Panc1 (cell line): ENCODE measurements at places on chromosomes 5 and 9.
A peak's percentile ranks its signal among the peaks of the same experiment; 100 is the strongest.

DNA sequence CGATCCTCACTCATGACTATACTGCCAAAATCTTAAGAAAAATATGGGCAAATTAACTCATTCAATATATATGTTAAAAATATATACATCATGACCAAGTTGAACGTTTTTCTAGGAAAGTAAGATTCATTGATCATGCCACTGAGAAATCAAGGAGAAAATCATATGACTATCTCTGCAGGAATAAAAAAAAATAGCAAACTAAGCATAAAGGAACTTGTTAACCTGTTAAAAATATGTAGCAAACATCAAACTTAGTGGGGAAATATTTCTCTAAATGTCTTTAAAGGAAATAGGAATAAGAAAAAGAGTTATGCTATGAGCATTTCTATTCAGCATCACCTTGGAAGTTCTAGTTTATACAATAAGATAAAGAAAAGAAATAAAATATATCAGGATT, 302.4 kb downstream of the GLIS3 start:
- no peak for DNase-seq

- no peak for DNase-seq
Observed at GRCh38 chr9:121559183-121559582, 59.5 kb upstream of the GGTA1 start.

DNA sequence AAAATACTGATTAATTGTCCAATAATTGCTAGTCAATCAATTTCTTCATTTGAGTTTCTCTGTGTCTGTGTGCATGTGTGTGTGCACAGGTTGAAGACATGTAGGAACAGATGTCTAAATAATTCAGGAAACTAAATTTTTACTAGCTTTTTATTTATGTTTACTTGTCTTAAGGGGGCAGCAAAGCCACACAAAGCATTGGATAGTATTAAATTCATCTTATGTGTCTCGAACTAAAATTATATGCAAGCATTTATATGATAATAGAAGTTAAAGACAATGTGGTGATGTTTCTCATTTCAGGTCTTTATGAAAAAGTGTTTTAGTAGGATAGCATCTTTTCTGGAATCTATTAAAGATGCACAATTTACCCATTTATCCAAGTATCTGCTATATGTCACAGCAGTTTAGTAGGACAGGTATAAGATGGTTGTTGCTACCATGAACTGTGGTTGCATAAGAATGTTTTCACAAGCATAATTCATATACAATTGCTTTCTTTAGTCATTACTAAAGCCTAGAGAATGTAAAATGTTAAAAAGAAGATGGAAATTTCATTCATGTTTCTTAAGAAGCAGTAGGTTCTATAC, 784.6 kb upstream of the NUDT12 start:
- no peak for DNase-seq

DNA sequence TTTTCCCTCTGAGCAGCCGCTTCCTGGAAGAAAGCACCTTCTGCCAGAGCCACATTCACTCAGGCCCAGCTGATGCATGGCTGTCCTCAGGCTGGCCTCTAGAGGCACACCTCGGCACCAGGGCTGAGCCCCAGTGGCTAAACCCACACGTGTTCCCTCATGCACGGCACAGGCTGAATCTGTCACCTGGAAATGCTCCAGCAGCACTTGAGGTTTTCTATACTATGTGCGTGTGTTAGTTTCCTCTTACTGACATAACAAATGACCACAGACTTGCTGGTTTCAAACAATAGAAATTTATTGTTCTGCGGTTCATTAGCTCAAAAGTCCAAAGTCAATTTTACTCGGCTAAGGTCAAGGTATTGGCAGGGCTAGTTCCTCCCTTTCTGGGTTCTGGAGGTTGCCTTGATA, 141.4 kb downstream of the LRRC70 start:
- no peak for DNase-seq

DNA sequence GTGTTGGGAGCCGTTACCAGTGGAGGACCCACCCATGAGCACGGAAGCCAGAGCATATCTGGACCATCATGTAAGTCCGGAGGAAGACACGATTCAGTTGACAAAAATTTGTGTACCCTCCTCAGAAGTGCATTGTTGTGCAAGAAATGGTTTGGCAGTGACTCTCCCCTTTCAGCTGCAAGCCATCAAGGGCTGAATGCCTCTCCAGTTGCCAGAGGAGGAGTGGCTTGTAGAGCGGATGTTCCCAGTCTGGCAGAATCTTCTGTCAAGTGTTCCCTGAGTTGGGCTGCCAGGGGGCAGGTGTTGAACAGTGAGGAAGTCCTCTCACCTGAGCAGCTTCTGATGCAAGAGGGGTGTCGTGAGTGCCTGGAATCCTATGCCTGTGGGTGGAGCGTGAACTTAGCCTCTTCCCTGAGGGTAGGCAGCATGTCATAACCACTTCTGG, 27.6 kb upstream of the CDKN2AIPNL start:
- no peak for DNase-seq

DNA sequence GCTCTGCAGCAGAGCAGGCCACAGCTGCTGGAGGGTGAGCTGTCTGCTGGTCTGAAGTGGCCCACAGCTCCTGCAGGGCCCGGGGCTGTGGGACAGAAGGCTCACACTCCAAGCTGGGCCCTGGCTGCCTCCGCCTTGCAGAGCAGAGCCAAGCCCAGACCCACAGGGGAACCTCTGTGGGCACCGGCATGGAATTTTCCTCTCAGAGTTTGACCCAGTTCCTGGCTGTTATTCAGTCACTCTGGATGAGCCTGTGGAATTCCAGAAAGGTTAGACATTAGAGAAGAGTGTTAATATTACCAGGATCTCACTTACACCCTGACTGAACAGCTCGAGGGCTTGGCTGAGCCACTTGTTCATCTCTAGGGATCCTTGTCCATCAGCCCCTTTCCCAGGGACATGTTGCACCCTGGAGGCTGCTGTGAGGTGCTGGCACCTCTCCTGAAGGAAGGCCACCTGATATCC, 17.5 kb downstream of the IL9 start:
- no peak for DNase-seq

- DNase-seq, result no peak
Observed at GRCh38 chr5:159510282-159510681, 180.0 kb upstream of the IL12B start.

DNA sequence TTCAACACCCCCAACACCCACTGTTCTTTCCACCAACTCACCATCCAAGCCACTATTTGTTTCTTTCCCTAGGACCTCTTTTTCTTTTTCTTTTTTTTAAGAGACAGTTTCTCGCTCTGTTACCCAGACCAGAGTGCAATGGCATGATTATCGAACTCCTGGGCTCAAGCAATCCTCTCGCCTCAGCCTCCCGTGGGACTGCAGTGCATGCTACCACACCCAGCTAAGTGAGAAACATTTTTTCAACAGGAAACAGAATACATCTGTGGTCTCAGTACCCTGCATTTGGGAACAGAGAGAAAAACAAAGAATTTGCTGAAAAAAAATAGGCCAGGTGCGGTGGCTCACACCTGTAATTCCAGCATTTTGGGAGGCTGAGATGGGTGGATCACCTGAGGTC, 24.6 kb downstream of the B4GALT1 start:
- no peak for DNase-seq

DNA sequence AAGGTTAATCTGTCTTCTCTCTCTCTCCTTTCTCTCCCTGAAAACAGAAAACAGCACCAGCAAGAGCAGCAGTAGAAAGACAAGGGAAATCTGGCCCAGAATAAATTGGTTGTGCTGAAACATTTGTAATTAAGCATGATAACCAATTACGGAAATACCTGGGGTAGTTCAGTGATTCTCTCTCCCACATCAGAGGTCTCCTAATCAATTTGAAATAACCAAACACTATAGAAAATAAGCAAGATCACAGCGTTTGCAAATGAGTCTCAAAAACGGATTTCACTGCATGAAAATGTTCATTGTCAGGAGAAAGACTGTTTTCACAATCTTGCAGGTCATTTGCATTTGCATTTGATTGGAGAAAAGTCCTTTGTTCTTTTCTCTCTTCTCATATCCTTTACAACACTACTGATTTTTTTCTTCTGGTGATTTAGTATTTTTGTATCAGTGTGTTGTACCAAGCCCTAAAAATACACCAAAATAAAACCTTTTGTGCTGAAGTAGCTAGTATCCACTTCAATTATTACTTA, 36.8 kb upstream of the CDH6 start:
- DNase-seq, result no peak

DNA sequence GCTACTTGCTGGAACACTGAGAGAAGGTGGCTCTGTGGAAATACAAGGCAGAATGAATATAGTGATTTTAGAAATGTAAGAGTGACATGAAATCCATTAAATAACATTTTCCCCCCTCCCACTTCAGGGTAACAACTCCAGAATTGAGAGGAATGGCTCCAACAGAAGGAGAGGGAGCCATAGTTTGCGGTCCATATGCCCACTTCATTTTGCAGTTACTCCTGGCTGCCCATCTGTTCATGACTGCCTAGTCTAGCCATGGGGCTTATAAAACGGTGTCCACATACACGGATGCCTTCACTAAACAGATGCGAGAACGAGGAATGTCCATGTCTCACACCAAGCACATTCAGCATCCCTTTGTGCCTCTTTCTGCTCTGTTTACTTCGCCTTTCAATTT, 186.7 kb downstream of the TMEM38B start:
- no peak for DNase-seq

GRCh38 chr5:18534119-18534518, 899.9 kb downstream of the TAF11L14 start:
- no peak for DNase-seq

DNA sequence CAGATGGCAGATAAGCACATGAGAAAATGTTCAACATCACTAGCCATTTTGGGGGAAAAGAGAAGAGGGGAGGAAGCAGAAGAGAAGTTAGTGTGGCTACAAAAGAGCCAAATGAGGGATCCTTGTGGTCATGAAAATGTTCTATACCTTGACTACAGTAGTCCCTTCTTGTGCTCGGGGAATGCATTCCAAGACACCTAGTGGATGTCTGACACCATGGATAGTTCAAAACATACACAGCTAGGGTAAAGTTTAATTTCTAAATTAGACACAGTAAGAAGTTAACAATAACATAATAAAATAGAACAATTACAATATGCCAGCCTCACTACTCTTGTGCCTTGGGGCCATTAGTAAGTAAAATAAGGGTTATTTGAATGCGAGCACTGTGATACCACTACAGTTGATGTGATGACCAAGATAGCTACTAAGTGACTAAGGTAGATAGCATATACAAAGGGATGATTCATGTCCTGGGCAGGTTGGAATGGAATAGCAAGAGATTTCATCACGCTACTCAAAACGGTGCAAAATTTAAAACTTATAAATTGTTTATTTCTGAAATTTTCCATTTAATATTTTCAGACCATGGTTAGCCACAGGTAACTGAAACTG, 344.1 kb downstream of the NR2F1-AS1 start:
- DNase-seq, result no peak

DNA sequence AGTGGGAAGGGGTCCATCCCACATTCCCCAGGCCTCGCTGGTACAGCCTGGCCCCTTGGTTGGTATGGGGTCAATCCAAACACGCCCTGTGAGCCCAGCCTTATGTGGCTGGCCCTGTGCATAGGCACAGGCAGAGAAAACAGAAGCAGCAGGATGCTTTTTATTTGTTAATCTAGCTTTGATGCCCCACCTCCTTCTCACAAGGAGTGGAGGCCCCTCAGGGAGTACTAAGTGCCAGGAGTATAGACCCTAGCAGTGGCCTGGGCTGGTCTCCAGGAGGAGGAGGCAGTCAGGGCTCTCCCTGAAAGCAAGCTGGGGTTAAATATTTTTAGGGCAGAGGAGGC, 14.6 kb upstream of the TCF7 start:
- DNase-seq, result no peak

GRCh38 chr5:168752416-168753190, 173.4 kb upstream of the PANK3 start:
- no peak for DNase-seq

- DNase-seq, result peak; percentile 5
Observed at GRCh38 chr9:127131871-127132270, 9.4 kb upstream of the ANGPTL2 start.

DNA sequence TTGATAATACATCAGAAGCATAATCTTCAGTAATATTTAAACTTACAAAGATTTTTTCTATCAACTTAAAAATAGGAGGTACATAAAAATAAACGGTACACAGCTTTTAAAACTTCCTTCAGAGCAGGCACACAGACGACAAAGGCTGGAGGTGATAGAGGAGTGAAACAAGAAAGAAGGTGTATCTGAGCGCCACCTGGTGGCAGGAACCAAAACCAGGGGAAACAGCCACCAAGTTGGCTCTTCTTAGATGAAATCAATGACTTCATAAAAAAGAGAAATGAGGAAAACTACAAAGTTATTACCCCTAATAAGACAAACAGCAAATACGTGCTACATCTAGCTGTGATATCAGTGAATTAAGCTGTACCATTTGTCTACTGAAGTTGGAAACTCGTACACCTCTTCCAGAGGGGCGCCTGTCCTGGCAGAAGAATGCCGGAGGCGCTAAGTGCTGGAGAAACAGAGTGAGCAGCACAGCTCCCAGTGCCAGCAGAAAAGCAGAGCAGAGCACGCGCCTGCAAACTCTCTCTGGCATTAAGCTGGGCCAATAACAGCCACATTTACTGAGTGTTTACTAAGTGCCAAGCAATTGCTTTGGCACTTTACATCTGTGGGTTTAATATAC, 85.9 kb downstream of the SETX start:
- DNase-seq, result peak; percentile 36

GRCh38 chr9:22044583-22044982, 35.5 kb upstream of the CDKN2B start:
- DNase-seq, result no peak

GRCh38 chr9:129225815-129226214, 47.8 kb upstream of the IER5L start:
- no peak for DNase-seq

- peak; percentile 20 for DNase-seq
Observed at GRCh38 chr5:60649288-60649917, 50.6 kb downstream of the DEPDC1B start.

DNA sequence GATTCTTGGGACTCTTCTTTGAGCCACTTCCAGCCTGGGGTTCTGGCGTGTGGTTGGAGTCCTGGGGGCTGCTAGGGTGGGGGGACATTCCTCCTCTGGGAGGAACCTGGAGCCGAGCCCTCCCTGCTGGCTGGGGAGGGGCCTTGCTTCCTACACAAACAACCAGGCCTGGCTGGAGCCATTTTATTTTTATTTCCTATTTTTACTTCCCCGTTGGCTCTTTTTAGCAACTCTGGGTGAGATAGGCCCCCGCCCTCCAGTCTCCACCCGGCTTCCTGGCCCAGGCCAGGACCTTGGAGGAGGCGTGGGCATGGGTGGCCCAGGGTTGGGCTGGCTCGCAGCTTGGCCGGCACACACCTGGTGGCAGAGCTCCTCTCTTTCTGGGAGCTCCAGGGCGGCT, 15.1 kb downstream of the RXRA start:
- no peak for DNase-seq

DNA sequence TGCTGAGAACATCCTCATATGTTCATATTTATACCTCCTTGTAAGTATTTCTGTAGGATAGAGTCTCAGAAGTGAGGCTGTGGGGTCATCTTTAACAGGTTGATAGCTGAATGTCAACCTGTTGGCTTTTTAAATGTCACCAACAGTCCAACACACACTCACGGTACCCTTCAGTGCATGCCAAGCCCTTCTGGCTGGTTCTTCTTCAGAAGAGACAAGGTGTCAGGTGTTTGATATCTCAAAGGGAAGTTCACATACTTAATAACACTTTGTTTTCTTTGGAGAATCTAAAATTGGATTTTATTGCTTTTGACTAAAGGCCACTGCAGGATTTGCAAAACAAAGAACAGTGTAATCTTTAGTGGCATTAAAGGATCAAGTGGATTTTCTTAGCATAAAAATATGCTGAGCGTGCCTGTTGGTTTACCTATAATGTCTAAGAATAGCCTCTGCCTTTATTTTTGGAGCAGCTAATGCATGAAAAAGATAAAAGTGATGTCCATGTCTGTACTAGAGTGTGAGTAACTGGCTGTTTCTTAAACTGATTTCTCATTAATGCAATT, 58.2 kb downstream of the RGS3 start:
- no peak for DNase-seq

GRCh38 chr5:9316733-9317132, 229.1 kb downstream of the SEMA5A start:
- DNase-seq, result no peak
